ENCODE measurements at places on chromosomes 6 and 20.

- no peak for DNase-seq
Measured at GRCh38 chr20:6053776-6054688, at the start of gene LRRN4. Gene LRRN4, minus strand, starts transcription at chr20:6054060. Its CDS starts 1,261 bp downstream, at chr20:6052799.

DNA sequence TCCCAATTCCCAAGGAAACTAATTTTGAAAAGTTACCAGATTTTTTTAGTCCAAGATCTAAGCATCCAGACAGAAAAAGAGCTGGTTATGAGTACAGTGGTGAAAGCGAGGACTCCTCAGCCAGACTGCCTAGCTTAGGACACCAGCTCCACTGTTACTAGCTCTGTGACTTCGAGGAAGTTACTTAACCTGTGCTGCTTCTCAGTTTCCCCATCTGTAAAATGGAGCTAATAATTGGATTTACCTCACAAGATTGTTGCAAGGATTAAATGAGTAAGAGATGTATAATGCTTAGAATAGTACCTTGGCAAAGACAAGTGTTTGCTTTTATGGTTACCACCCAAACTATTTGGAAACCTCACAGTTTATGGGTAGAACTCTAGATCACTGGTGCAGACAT lies 1.1 kb downstream of the NT5DC1 start:
- DNase-seq: no peak

- no peak for DNase-seq
Measured at GRCh38 chr6:141986457-141986856, 146.3 kb upstream of the GJE1 start.

GRCh38 chr6:3345836-3346235 lies 87.1 kb downstream of the PSMG4 start:
- no peak for DNase-seq

- DNase-seq: no peak
Measured at GRCh38 chr6:32189069-32189741, 797 bp downstream of the PBX2 start.

DNA sequence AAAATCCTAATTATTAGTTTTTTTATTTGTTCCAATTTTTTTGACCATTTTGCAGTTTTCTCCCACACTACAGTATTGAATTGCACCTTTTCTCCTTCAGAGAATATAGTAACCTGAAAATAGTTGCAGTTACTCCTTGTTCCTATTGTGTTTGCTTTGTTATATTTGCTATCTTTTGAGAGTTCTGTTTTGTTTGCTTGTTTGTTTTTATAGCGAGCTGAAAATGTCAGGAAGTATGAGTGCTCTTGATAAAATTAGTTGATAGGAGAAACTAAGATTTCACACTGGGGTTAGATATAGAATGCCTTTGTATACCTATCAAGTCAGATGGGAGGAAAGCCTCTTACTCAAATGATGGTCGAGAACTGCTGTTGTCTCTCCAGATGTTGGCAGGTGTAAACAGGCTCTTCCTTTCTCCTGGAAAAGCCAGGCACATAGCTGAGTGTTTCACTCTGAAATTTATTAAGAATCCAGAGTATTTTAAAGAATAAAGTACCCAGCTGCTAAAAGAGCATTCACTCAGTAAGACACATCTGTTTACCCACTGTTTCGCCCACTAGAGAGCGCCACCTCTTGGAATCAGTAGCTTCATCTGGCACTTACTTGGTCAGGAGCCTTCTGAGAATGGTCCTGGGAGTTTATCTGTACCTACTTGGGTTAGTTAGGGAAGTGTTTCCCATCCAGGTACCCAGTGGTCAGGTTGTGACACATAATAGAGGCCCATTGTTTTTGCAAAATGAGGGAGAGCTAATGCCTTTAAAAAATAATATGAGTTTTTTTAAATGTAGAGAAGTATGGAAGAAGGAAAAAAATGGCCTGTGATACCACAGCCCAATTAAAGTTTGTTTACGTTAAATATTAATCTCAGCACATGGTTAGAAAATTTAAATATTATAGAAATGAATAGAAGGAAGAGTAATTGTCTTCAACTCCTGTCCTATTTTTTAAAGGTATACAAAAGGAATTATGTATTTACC lies 11.2 kb downstream of the NT5DC1 start:
- DNase-seq: no peak
